ENCODE measurements at places on chromosomes 13 and 19.
A peak's percentile ranks its signal among the peaks of the same experiment; 100 is the strongest.

GRCh38 chr19:6499052-6499790 lies 2.9 kb downstream of the TUBB4A start:
- peaks cover 9% of the 10 kb centered on the region for H3K36me3 ChIP-seq
- peaks cover 15% of the 10 kb centered on the region for H3K4me1 ChIP-seq
- no peaks in the 10 kb centered on the region for H3K27me3 ChIP-seq
- DNase-seq = no peak
- H3K4me3 ChIP-seq = no peak overlapping the region
- H3K27ac ChIP-seq = peak overlapping the region; percentile 48

GRCh38 chr13:78420814-78421213 lies 182.5 kb downstream of the POU4F1 start:
- H3K4me3 ChIP-seq = no peak overlapping the region
- H3K27ac ChIP-seq = no peak overlapping the region
- peaks cover 2% of the 10 kb centered on the region for H3K4me1 ChIP-seq
- H3K36me3 ChIP-seq = no peaks in the 10 kb centered on the region
- DNase-seq = no peak

- H3K27ac ChIP-seq = no peak within 1 kb of the TSS
- no peak for DNase-seq
- peaks cover 3% of the 10 kb centered on the region for H3K27me3 ChIP-seq
- no peaks in the 10 kb centered on the region for H3K4me1 ChIP-seq
- H3K4me3 ChIP-seq = no peak within 1 kb of the TSS
These were observed at the start of gene STOML3 for GRCh38 chr13:38990693-38991092. Gene STOML3 (minus strand): TSS chr13:38990831. CDS start chr13:38990721, 110 bp downstream.

GRCh38 chr19:29789007-29789406 lies 22.8 kb upstream of the CCNE1 start:
- no peaks in the 10 kb centered on the region for H3K4me1 ChIP-seq
- H3K4me3 ChIP-seq = no peak overlapping the region
- peaks cover 2% of the 10 kb centered on the region for H3K36me3 ChIP-seq
- H3K27ac ChIP-seq = no peak overlapping the region
- H3K27me3 ChIP-seq = peaks cover 22% of the 10 kb centered on the region

- peaks cover 33% of the 10 kb centered on the region for H3K27me3 ChIP-seq
- no peak overlapping the region for H3K27ac ChIP-seq
- H3K4me3 ChIP-seq = peak overlapping the region; percentile 19
- DNase-seq = peak; percentile 72
- H3K4me1 ChIP-seq = peaks cover 29% of the 10 kb centered on the region
These were observed 2.5 kb downstream of the PRR36 start for GRCh38 chr19:7871437-7872305.

Measured in memory B cell (primary cell).